Activated T-helper 1 cell treated with anti-CD3 and anti-CD28 coated beads, Interleukin-2, amount 50 U/mL, for 16 hours (primary cell): ENCODE measurements at places on chromosomes 12 and 14.

- no peak for DNase-seq
These were observed 987.7 kb downstream of the GALC start for GRCh38 chr14:87005280-87005679.

DNA sequence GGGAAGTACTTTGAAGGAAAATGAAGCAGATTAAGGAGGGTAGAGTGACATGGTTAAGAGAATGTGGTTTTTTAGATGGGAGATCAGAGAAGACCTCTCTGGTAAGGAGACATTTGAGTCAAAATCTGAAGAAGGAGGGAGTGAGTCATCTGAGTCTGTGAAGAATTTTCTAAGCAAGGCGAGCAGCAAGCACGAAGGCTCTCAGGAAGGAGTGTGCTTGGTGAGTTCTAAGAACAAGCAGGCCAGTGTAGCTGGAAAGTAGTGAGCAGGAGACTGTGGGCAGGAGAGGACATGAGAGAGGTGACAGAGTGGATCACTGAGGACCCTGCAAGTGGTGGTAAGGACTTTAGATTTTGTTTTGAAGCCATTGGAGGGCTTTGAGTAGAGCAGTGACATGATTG is 76.3 kb upstream of the FUT8 start:
- no peak for DNase-seq

DNA sequence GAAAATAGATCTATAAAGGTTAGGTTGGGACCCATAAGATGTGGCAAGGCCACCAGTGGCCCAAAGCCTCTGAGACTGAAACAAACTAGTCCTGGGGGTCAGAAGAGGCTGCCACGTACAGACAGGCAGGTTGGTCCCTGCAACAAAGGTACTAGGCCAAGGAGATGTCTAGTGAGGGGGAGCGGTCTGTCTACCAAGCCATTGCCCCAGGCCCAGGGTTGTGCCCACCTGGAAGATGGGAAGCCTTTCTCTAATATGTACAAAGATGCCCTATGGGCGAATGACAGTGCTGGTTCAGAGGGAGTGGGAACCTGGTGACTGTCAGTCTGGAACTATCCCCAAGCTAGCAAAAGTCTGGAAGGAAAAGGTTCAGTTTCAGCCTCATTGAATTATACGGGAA is 233.2 kb downstream of the RBM19 start:
- no peak for DNase-seq

DNA sequence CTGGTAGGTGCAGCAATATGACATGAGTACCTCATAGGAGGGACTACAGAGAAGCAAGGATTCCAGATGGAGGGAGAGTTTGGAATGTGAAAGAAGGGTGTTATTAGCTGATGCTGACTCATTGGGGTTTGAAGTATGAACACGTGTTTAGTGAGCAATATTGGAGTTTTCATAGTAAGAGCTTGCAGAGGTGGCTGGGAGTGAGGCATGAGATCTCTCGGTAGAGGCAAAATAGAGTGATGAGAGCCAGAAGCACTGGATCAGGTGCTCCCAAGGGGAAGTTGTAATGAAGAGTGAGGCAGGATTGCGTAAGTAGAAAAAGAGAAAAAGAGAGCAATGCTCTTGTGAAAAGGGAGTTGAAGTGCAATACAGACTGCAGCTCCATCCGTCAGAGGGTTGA is 42.1 kb downstream of the MGST1 start:
- no peak for DNase-seq

- DNase-seq = no peak
These were observed 4.7 kb downstream of the CCDC88C start for GRCh38 chr14:91412939-91413338.

DNA sequence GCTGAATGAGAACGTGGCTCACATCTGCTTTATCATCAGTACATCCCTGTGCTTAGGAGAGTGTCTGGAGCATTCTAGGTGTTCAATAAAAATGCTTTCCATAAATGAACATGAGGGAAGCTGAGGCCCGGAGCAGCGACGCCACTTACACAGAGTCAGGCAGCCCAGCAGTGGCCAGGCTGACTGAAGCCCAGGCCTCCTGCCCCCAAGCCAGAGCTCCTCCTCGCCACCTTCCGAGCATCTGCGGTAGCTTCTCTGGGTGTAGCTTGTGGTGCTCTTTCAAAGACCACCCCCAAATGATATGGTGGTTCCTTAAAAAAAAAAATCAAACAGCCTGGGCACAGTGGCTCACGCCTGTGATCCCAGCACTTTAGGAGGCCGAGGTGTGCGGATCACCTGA is 88.8 kb downstream of the FBXL14 start:
- DNase-seq = no peak

GRCh38 chr12:3772380-3772779 is 19.5 kb upstream of the CRACR2A start:
- DNase-seq = no peak

GRCh38 chr14:53534841-53535240 is 381.7 kb upstream of the DDHD1 start:
- DNase-seq = no peak

DNA sequence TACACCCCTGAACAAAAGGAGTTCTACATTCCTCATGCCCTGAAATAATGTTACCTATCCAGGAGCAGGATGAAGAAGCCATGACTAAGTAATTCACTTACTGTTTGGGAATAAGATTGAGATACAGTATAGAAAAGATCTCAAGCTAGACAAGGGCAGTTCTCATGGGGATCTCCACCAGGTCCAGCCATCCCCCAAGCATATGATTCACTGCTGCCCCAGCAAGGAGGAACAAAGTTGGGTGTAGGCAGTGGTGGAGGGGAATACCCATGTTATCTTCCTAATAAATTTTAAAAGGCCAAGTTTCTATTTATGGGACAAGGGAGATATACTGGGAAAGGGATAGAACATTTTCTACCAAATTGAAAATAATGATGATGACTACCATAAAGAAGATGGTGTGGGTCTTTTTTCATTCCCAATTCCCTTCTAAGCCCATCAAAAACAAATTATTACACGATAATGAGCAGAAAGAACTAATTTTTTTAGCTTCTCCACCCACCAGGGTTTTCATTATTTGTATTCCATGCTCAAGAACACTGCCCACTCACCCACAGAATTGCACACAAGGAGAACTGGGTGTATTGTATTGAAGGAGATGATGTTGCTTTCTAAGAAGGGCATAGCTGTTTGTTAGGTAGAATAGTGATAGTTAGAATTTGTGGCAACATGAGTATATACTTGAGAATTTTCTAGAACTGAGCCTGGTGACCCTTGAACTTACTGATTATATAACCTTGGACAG is 204.6 kb downstream of the BTG1 start:
- DNase-seq = no peak

DNA sequence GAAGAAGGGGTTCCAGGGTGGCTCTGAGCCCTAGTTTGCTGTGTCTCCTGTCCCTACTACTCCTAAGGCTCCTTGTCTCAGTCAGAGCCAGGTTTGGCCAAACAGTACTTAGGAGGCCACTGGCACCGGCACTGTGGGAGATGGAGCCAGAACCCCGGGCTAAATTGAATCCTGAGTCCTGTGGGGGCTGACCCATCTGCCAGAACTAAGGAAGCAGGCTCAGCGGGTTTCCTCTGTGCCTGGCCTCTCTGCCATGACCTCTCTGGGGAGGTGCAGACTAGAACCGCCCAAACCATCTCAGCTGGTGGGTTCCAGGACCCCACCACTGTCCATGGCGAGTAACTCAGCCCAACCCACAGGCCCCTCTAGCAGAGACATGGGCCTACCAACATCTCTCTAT is 5.5 kb downstream of the ACTN1 start:
- no peak for DNase-seq
